ENCODE measurements at places on chromosomes 12 and 14.

GRCh38 chr12:96335270-96335669 is 65.0 kb downstream of the CDK17 start:
- DNase-seq = no peak

GRCh38 chr12:59472273-59472672 is 123.6 kb upstream of the SLC16A7 start:
- DNase-seq = no peak

DNA sequence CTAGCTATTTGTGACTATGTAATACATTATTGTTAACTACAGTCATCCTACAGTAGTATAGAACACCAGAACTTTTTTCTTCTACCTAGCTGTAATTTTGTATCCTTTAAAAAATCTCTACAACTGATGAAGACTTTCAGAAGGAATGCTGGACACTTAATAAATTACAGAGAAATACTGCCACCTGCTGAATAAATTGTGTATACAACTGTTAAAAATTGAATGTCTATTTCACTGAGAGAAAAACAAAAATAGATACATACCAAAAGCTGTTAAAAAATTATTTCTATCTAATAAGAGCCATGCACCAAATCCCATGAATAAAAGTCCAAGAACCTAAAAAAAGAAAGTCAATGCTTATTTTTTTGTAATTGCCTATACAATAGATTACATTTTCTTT is 6.6 kb downstream of the TSPAN19 start:
- DNase-seq = no peak

DNA sequence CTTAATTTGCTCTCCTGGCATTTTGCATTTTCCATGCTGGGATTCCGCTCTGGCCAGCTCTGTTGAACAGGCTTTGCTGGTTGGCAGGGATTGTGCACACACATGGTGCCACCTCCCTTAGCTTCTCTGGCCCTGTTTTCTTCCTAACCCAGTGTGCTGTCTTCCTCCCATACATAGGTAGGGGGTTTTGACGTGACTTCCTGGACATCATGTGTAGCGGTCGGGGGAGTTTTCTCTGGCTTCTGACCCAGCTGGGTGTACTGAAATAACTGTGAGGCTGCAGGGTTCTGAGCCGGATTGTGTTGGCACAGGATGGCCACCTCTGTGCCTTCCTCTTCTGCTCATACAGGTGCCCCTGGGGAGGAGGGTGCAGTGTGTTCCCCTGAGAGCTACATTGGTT is 25.7 kb downstream of the C14orf132 start:
- no peak for DNase-seq

GRCh38 chr14:76201162-76201561 is 49.4 kb downstream of the GPATCH2L start:
- DNase-seq = no peak

- DNase-seq = no peak
Observed at GRCh38 chr12:9829982-9830381, 2.7 kb downstream of the KLRF1 start.

DNA sequence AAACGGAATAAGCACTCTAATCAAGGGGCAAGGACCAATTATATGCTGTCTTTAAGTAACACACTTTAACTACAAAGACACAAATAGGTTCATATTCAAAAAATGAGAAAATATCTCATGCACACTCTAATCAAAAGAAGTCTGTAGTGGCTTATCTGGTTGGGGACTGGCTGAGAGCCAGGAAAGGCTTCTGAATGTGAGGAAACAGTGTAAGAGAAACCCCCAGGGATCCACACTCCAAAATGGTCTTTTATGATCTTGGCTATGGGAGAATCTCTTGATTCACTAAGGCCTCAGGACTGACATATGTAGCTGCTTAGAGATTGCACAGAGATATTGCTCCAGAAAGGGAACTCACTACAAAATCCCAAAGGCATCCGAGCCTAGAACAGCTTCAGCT is 10.3 kb downstream of the CTSG start:
- no peak for DNase-seq

- DNase-seq = no peak
Observed at GRCh38 chr14:105394714-105395537, 3.4 kb upstream of the TEX22 start.

GRCh38 chr12:12811343-12811742 is 1.8 kb upstream of the DDX47 start:
- DNase-seq = no peak

- DNase-seq = no peak
Observed at GRCh38 chr14:67395876-67396189, 16.1 kb downstream of the PLEK2 start.

DNA sequence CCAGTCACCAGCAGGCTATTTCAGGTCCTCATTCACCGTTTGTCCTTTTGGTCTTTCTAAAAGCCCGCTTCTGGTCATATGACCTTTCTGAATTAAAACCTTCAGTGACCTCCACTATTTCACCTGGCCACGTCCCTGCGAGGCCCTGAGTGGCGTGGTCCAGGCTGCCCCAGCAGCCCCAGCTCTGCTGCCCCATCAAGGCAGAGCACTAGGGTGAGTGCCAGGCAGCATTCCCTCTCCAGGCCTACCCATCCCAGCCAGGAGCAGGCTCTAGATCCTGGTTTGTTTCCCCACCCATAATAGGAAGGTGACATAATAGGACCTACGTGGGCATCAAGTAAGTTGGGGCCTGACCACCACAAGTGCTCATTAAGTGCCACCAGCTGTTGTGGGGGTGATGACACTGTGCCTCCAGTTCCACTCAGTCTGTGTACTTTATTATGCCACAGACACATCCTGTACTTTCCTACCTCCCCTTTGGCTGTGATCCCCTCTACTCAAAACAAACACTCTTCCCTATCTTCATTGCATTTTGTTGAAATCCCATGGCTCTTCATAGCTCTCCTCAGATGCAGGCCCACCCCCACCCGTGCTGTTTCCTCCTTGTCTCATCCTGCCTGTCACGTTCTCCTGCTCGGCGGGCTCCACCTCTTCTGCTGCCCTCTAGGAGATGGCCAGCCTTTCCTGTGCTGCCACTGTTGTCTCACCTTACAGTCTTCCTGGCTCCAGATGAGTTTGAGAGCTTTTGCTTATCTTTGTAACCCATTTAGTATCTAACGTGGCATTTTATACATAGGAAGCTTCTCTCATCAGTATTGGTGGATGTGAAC is 21.4 kb downstream of the CKB start:
- no peak for DNase-seq

DNA sequence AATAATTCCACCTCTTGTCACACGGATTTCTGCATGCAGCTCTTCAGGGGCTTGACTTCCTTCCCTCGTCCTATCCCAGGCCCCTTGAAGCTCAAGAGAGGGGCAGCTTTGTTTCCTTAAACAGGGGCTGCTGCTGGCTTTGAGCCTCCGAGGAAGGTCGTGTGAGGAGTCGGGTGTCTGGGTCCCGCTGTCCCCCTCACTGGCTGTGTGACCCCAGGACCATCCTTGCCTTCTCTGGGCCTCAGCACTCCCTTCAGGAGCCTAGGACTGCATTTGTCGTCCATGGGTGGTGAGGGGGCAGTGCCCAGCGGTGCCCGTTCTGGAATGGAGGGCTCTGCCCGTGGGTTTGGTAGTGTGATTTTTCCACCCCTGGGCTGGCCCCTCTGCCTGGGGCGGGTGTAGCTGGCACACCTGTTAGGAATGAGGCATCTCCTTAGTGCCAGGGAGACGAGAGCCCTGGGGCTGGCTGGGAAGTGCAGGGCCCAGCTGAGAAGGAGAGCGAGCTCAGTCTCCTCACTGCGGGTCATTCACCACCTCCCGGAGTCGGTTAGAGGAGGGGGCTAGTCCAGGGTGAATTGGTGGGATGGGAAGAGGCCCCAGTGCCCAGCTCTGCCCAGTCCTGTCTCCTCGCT is 60.8 kb downstream of the TSPAN9 start:
- no peak for DNase-seq

- no peak for DNase-seq
Observed at GRCh38 chr14:104223101-104224041, 85.0 kb downstream of the KIF26A start.

DNA sequence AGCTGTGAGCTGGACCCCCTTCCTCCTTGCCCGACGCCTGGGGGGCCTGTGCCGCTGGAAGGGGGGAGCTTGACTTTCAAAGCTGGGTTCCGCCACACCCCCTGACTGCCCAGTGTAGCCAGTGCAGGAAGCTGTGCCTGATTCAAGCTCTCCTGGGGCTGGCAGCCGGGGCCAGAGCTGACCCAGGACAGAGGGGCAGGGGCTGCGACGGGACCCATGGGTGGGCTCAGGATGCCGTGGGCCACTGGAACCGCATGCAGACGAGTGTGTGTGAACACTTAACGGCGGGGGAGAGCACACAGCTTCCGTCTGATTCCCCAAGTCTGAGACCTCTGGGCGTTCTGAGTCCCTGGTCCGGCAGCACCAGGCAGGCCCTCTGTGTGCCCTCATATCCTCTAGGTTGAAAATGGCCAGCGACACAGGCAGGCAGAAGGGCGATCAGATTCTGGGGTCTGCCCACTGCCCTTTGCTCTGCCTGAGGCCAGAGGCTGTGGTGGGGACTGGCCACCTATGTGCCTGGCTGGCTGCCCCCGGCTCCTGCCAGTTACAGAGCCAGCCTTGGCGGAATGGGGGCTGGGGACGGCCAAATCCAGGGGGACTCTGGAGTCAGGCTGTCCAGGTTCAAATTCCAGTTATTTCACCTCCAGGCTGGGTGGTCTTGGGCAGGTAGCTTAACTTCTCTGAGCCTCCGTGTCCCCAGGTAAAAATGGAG is 54.0 kb downstream of the CYP46A1 start:
- DNase-seq = no peak

DNA sequence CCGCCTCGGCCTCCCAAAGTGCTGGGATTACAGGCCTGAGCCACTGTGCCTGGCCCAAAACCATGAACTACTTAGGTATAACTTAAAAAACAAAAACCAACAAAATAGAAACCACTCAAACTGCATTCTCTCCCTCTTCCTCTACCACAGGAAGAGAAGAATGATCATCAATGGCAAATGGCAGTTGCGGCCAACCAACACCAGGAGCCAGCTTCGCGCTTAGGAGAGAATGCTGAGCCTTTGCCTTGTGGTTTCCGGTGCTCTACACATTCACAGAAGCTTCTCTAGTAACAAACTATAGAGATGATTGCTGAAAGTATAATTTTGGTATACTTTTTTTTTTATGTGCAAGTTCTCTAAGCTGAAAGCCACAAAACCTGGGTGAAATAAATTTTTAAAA is 17.1 kb downstream of the CATSPERB start:
- DNase-seq = no peak

DNA sequence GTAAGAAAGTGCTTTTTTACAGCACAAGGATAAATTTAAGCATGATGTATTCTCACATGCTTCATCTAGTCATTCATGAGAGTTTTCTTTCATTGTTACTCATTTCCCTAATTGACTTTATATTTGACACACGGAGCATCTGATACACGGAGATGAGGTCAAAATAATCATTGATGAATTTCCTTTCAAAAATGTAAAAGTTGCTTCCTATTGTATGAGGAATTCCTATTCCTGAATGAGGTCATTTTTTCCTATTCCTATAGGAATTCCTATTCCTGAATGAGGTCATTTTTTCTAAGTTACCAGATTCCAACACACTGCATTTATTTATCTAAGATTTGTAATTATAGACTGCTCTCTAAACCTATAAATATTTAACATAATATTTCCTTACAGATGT is 316.7 kb upstream of the KITLG start:
- no peak for DNase-seq

- no peak for DNase-seq
Observed at GRCh38 chr12:53735556-53735955, 8.3 kb upstream of the CALCOCO1 start.

- DNase-seq = no peak
Observed at GRCh38 chr14:102605029-102605428, 12.6 kb downstream of the RCOR1 start.

- DNase-seq = no peak
Observed at GRCh38 chr12:3896801-3897351, 23.7 kb upstream of the PARP11 start.

DNA sequence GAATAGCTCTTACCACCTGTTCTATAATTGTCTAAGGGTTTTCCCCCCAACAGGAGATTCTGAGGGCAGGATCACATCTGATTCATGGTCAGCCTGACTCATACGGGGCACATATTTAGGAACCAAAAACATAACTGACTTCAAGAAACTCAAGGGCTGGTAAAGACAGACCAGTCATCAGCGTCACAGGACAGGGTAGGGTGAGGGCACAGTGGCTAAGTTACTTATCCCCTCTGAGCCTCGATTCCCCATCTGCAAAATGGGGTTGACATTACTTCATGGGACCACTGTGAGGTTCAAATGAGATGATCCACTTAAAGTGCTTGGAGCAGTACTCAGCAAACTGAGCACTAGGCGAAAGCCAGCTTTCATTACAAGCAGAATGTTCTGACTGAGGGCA is 606 bp downstream of the CINP start:
- no peak for DNase-seq

GRCh38 chr14:35607380-35607779 is 73.4 kb downstream of the INSM2 start:
- no peak for DNase-seq

GRCh38 chr12:78864870-78865463 is 393 bp downstream of the SYT1 start:
- DNase-seq = no peak

- DNase-seq = no peak
Observed at GRCh38 chr12:111764120-111764821, 2.5 kb upstream of the ALDH2 start.

- no peak for DNase-seq
Observed at GRCh38 chr14:67237591-67237990, 3.6 kb upstream of the PALS1 start.

DNA sequence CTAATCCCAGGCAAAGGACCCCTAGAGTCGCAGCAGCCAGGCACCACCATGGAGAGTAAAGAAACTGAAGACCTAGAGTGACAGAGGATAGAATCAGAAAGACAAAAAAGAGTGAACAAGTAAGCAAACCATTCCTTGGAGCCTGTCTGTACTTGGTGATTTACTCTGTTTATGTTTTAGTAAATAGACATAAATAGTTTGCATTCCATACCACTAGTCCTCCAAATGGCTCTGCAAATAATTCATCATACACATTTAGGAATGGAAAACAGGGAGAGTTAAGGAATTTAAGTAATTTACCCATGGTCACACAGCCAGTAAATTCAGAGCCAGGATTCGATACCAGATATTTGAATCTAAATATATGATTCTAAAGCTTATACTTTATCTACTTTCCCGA is 2.8 kb downstream of the OLR1 start:
- DNase-seq = no peak

DNA sequence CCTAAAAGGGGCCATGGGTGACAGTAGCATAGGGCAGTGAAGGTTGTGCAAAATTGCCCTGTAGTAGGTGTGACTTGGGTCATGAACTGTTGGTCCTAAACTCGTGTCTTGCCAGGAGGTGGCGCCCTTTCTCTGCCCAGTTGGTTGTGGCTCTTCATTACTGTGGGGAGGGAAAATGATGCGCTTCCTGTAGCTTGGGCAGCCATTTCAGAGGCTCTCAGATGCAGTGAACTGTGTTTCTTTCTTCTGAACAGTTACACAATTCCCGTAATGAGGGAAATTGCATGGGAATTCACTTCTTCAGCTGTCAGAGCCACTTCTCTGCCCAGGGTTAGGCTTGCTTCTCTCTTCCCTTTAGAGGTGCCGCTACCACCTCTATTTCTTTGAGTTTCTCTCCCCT is 148.1 kb upstream of the NRXN3 start:
- DNase-seq = peak; percentile 20

GRCh38 chr14:21298358-21298757 is 18.5 kb downstream of the RPGRIP1 start:
- DNase-seq = no peak

All from GM18507 (cell line).